Naive thymus-derived CD4-positive, alpha-beta T cell (primary cell): ENCODE measurements at places on chromosomes 11 and 22. TPM values are rescaled to one million over a fixed set of nuclear protein-coding genes. Genes with fewer than 3 reads are reported as not detected.

DNA sequence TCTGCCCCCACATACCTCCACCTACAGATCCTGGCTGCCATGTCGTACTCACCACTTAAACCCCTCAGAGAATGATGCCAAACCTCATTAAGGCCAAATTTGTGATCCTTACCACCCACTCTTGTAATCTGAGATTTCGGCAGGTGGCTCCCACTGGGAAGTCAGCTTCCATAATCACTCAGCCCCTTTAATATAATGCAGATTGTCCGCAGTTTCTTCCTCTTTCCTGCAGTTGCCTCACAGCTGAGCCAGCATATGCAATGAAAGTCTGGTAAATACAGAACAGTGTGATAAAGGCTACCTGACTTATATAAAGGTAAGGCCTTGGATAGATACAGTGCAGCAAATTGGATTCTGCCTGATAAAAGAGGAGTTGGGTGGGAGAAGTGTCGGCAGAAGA, 515.2 kb upstream of the TENM4 start:
- DNase-seq: no peak
- no peak overlapping the region for H3K27ac ChIP-seq
- H3K36me3 ChIP-seq: no peaks in the 10 kb centered on the region
- H3K27me3 ChIP-seq: no peaks in the 10 kb centered on the region
- no peak overlapping the region for H3K4me3 ChIP-seq

DNA sequence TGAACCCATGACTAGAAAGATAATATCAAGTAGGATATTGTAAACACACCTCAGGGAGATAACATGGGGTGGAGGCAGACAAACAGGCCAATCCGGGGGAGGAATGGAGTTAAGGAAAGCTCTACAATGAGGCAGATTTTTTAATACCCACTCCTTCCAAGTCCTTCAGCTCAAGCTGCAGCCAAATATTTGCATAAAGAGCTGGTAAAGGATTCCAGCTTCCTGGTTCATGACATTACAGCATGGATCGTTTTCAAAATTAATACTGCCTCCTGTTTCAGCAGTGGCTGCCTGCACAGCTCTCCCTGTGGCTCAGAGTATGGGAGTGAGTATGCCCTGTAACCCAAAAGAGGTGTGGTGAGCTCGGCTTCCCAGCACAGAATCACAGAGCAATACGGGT, 5.1 kb downstream of the POU2AF3 start:
- no peak overlapping the region for H3K27ac ChIP-seq
- no peaks in the 10 kb centered on the region for H3K27me3 ChIP-seq
- H3K4me3 ChIP-seq: no peak overlapping the region

GRCh38 chr22:17343766-17344165, 25.5 kb upstream of the CECR2 start:
- no peak overlapping the region for H3K27ac ChIP-seq
- H3K4me3 ChIP-seq: no peak overlapping the region
- no peaks in the 10 kb centered on the region for H3K4me1 ChIP-seq
- DNase-seq: no peak
- H3K27me3 ChIP-seq: no peaks in the 10 kb centered on the region

DNA sequence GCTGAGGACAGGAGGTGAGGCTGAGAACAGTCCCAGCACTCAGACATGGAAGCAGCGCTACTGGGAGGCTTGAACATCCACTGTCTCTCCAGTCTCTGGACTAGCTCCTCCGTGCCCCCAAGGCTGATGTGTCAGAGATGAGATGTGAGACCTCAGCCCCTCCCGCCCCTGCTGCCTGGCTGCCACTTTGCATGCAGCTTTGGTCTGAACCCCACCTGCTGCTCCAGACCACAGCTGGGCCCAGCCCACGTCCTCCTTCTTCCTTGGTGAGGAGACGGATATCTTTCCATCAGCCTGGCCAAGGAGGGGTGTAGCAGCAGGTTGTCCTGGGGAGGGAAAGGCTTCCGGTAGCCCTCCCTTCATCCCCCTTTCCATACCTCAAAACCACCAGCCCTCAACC, 148.0 kb upstream of the B3GAT1 start:
- H3K4me1 ChIP-seq: no peaks in the 10 kb centered on the region
- H3K27ac ChIP-seq: no peak overlapping the region
- no peak overlapping the region for H3K4me3 ChIP-seq
- H3K27me3 ChIP-seq: no peaks in the 10 kb centered on the region
- H3K36me3 ChIP-seq: no peaks in the 10 kb centered on the region

- H3K27ac ChIP-seq: no peak overlapping the region
- no peak overlapping the region for H3K4me3 ChIP-seq
- no peaks in the 10 kb centered on the region for H3K4me1 ChIP-seq
- H3K27me3 ChIP-seq: no peaks in the 10 kb centered on the region
These were observed 50.7 kb downstream of the TP53I11 start for GRCh38 chr11:44899959-44900358.

GRCh38 chr22:27654546-27655445, 146.8 kb downstream of the MN1 start:
- H3K4me3 ChIP-seq: no peak overlapping the region
- H3K4me1 ChIP-seq: no peaks in the 10 kb centered on the region
- H3K27me3 ChIP-seq: no peaks in the 10 kb centered on the region
- no peaks in the 10 kb centered on the region for H3K36me3 ChIP-seq
- H3K27ac ChIP-seq: no peak overlapping the region

GRCh38 chr22:23689414-23689813, 1.4 kb upstream of the RGL4 start:
- no peak overlapping the region for H3K27ac ChIP-seq
- H3K4me3 ChIP-seq: no peak overlapping the region
- H3K27me3 ChIP-seq: no peaks in the 10 kb centered on the region
- no peak for DNase-seq
- no peaks in the 10 kb centered on the region for H3K36me3 ChIP-seq

- H3K4me1 ChIP-seq: no peaks in the 10 kb centered on the region
- H3K27ac ChIP-seq: no peak overlapping the region
- DNase-seq: no peak
- H3K4me3 ChIP-seq: no peak overlapping the region
- no peaks in the 10 kb centered on the region for H3K27me3 ChIP-seq
These were observed 52.4 kb upstream of the TYR start for GRCh38 chr11:89125298-89125697.

GRCh38 chr11:106821826-106822225, 196.4 kb downstream of the GUCY1A2 start:
- no peaks in the 10 kb centered on the region for H3K27me3 ChIP-seq
- no peaks in the 10 kb centered on the region for H3K4me1 ChIP-seq
- no peak overlapping the region for H3K4me3 ChIP-seq
- DNase-seq: no peak

GRCh38 chr22:44918166-44918924, 91.5 kb downstream of the PHF21B start:
- no peaks in the 10 kb centered on the region for H3K36me3 ChIP-seq
- no peaks in the 10 kb centered on the region for H3K27me3 ChIP-seq
- no peaks in the 10 kb centered on the region for H3K4me1 ChIP-seq

GRCh38 chr11:88508759-88509581, 171.4 kb upstream of the CTSC start:
- no peak for DNase-seq
- peak overlapping the region; percentile 29 for H3K4me3 ChIP-seq
- H3K36me3 ChIP-seq: no peaks in the 10 kb centered on the region
- H3K4me1 ChIP-seq: no peaks in the 10 kb centered on the region

DNA sequence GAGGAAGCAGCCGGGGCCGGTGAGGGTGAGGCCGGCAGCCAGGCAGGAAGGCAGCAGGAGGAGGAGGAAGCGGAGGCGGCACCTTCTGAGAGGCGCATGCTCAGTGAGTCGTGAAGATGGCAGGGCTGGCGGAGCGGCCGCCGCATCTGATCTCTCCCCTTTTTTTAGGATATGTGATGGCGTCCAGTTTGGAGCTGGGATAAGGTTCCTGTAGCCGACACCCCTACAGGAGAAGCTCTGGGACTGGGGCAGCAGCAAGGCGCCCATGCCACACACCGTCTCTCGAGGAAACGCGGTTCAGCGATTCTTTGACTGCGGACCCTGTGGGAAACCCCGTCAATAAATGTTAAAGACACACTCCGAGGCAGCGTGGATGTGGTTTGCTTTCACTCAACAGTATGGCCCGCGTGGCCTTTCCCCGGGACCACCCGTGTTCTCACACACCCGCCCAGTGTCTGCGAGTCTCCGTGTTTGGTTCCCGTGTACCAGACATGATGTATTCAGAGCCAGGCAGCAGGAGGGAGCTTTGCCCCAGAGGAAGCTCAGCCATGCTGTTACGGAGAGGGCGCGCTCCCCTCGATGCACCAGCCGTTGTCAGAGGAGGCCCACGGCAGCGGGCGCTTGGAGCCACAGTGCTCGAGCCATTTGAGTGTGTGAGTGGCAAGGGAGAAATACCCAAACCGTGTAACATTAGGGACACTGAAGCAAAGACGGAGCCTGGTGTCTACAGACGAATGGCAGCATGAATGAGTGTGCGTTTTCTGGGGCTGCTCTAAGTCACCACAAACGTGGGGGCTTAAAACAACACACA, 27.7 kb upstream of the PARVB start:
- H3K27me3 ChIP-seq: no peaks in the 10 kb centered on the region
- peaks cover 6% of the 10 kb centered on the region for H3K4me1 ChIP-seq
- H3K27ac ChIP-seq: peak overlapping the region; percentile 70
- peaks cover 34% of the 10 kb centered on the region for H3K36me3 ChIP-seq

- H3K27me3 ChIP-seq: no peaks in the 10 kb centered on the region
- H3K4me1 ChIP-seq: peaks cover 45% of the 10 kb centered on the region
- H3K36me3 ChIP-seq: no peaks in the 10 kb centered on the region
- H3K27ac ChIP-seq: peak overlapping the region; percentile 87
These were observed 3.9 kb downstream of the MAML2 start for GRCh38 chr11:96338910-96339705.

DNA sequence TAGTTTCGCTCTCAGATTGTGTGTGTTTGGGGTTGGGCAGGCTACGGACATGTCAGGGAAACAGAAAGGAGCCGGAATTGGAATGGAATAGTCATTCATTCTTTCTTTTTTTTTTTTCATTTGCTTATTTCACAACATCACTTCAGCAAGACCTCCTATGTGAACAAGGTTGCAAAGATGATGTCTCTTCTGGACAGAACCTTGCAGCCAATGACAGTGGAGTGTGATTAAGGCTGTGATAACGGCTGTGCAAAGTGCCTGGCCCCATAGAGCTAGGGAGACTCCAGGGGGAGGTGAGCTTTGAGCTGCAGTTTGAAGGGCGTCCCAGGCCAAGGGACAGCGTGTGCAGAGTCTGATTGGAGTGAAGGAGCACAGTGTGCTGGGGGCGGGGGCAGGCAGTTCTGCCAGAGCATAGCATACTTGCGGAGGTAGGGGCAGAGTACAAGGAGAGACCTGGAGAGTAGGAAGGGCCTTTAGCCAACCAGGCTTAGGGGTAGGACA, 3.4 kb downstream of the TIGD3 start:
- H3K36me3 ChIP-seq: no peaks in the 10 kb centered on the region
- peaks cover 9% of the 10 kb centered on the region for H3K4me1 ChIP-seq
- no peak for DNase-seq
- no peak overlapping the region for H3K4me3 ChIP-seq
- H3K27me3 ChIP-seq: no peaks in the 10 kb centered on the region

- H3K27me3 ChIP-seq: no peaks in the 10 kb centered on the region
- no peaks in the 10 kb centered on the region for H3K4me1 ChIP-seq
- no peak overlapping the region for H3K4me3 ChIP-seq
- DNase-seq: no peak
These were observed 536.9 kb downstream of the TBC1D22A start for GRCh38 chr22:47299211-47299862.

DNA sequence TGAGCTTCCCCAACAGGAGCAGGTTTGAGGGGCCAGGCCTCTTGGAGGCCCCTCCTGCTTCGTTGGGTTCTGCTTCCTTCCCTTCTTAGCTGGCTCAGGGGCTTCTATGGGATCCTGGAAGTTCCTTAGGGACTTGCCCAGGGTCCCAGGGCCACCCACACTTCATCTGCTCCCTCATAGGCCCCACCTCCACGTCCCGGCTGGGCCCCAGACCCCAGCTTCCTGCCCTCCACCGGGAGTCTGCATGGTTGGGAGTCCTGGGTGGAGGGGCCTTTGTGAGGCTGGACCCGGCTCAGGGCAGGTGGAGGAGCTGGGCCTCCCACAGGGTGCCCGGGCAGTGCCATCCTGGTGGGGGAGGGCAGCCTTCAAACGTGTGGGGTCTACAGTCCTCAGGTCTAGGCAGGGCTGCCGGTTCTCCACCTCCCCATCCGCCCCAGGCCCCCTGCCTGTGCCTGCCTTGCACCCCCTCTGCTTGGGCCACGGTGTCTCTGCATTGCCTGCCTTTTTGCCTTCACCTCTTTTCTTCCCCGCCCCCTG, 11.6 kb downstream of the OTUB1 start:
- no peaks in the 10 kb centered on the region for H3K27me3 ChIP-seq
- peaks cover 5% of the 10 kb centered on the region for H3K36me3 ChIP-seq
- H3K4me3 ChIP-seq: no peak overlapping the region
- H3K4me1 ChIP-seq: peaks cover 8% of the 10 kb centered on the region
- DNase-seq: no peak

GRCh38 chr11:83641511-83641910, 355.3 kb upstream of the CCDC90B start:
- H3K4me3 ChIP-seq: no peak overlapping the region
- H3K27ac ChIP-seq: no peak overlapping the region
- H3K4me1 ChIP-seq: no peaks in the 10 kb centered on the region
- no peaks in the 10 kb centered on the region for H3K36me3 ChIP-seq
- no peaks in the 10 kb centered on the region for H3K27me3 ChIP-seq

DNA sequence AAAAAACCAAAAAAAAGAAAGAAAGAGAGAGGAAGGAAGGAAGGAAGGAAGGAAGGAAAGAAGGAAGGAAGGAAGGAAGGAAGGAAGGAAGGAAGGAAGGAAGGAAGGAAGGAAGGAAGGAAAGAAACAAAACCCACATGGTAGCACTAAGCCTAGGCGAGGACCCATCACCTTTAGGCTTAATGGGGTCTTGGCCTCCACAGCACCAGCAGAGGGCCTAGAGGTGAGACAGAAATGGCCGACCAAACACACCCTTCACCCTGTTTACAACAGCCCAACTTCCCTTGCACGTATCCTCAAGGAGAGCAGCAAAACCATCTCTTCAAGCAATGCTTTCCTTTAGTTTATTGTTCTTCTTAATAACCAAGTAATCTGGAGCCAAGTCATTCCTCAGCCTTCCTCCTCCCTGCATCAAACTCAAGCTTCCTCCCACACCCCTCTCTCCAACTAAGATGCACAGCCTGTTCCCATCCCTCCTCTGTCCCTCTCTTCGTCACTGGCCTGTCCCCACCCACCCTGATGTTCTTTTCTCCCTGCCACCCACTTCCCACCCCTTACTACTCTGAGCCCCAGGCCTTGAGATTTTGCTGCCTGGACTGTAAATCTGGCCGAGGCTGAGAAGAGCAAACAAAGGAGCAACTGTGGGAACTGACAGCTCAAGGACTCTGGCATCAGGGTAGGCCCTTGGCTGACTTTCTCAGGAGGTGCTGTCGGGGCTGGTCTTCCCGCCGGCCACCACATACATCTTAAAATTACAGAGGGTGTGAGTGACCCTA, 26.0 kb downstream of the POU2AF1 start:
- no peak for DNase-seq
- H3K36me3 ChIP-seq: no peaks in the 10 kb centered on the region
- H3K27me3 ChIP-seq: no peaks in the 10 kb centered on the region

- no peak overlapping the region for H3K27ac ChIP-seq
- no peak for DNase-seq
- H3K36me3 ChIP-seq: no peaks in the 10 kb centered on the region
- peaks cover 22% of the 10 kb centered on the region for H3K4me1 ChIP-seq
These were observed 2.5 kb upstream of the TPP1 start for GRCh38 chr11:6621711-6622211.

ZNF280B gene
- total RNA-seq: 2.2 TPM

CRYBB3 gene
- not detected for total RNA-seq
